Natural killer cell treated with Interleukin-12 subunit alpha and Interleukin-12 subunit beta and Interleukin-15 and Interleukin-18, amount 100 ng/mL, for 72 hours (primary cell): ENCODE measurements at places on chromosomes 12 and 14. TPM values are rescaled to one million over a fixed set of nuclear protein-coding genes. Genes with fewer than 3 reads are reported as not detected.

PTCSC3 gene
- total RNA-seq, result not detected

DNA sequence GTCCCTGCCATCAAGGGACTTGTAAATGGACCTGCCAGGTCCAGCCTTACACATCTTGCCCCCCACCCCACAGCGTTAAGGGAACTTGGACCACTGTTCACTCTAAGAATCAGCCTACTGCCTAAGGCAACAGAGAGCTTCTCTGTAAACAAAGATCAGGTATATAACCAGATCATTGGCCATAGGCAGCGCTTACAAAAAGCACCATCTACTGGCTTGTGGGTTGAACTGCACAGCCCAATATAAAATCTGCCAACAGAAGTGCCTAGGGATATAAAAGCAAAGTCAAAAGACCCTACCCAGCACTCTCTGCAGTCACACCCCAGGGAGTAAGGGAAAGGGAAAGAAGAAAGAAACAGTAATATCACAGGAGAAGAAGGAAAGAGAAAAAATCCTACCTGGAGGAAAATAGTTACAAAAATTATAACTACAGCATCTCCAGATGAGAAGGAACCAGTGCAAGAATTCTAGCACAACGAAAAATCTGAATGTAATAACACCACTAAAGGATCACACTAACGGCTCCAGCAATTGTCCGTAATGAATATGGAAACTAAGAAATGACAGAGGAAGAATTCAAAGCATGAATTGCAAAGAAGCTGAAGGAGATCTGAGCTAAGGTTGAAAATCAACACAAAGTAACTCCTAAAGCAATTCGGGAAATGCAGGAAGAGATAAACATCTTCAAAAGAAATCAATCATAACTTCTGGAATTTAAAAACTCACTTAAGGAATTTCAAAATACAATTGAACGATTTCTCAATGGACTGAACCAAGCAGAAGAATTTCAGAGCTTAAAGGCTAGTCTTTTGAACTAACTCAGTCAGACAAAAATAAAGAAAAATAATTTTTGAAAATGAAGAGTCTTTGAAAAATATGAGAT, 95.2 kb upstream of the PCED1B start:
- no peak for DNase-seq
- H3K27ac ChIP-seq, result no peak overlapping the region
- H3K4me3 ChIP-seq, result no peak overlapping the region

GRCh38 chr12:17371491-17372215, 718.3 kb downstream of the RERGL start:
- H3K4me1 ChIP-seq, result no peaks in the 10 kb centered on the region
- H3K27me3 ChIP-seq, result no peaks in the 10 kb centered on the region
- H3K27ac ChIP-seq, result no peak overlapping the region
- no peak for DNase-seq

KIF5A gene
- 2.0 TPM for total RNA-seq

DNA sequence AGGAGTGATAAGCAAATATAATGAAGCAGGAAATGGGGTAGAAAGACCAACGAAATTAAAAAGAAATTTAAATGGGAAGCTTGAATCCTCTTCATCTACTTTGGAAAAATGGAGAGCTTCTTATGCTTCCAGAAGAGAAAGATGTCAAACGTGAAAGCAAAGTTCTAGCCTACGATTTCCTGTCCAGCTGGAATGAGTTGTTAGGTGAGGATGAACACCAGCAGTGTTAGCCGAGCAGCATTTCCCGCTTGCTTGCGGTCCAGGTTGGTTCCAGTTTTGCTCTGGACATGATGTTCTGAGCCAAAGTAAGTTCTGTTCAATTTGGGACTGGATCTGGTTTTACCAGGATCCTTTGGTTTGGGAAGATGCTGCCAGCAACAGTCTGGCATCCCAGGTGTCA, 78.9 kb downstream of the DACT1 start:
- H3K36me3 ChIP-seq, result no peaks in the 10 kb centered on the region
- peaks cover 7% of the 10 kb centered on the region for H3K27me3 ChIP-seq
- H3K4me3 ChIP-seq, result no peak overlapping the region
- no peaks in the 10 kb centered on the region for H3K4me1 ChIP-seq
- H3K27ac ChIP-seq, result no peak overlapping the region

- H3K27me3 ChIP-seq, result peaks cover 7% of the 10 kb centered on the region
- no peak overlapping the region for H3K4me3 ChIP-seq
- no peak overlapping the region for H3K27ac ChIP-seq
- H3K36me3 ChIP-seq, result no peaks in the 10 kb centered on the region
- H3K4me1 ChIP-seq, result no peaks in the 10 kb centered on the region
Measured at GRCh38 chr12:79547044-79547734, 143.6 kb downstream of the PAWR start.

DNA sequence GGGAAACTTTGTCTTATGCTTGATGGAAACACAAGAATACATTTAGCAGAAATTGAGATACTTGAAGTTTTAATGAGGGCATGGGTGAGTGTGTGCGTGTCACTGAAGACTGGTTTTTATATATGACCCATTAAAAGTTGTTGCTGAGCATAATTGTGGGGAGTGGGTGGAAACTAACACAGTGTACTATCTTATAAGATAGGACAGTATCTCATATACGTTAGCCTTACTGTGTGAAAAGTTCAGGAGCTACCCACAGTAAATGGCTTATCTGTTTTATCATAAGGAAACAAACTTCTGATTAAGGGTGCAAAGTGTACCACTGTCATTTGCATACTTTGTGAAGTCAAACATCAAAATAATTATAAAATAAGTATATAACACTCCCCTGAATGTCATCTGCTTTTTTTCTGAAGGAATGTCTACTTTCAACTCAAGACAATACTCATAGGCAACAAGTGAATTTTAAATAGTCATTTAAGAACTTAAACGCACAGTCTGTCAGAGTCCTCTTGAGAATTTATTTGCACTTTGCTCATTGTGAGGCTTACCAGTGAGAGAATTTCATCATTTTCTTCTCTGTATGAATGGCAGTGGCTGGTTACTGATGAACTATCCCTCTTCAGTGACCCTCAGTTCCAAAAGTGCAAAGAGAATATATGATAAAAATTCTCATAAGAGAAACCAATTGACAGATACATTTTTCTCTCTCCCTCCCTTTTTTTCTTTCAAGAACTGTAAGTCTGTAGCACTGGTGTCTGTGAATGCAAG, 4.2 kb downstream of the PDE3A start:
- no peak overlapping the region for H3K27ac ChIP-seq
- peaks cover 44% of the 10 kb centered on the region for H3K27me3 ChIP-seq
- H3K4me1 ChIP-seq, result no peaks in the 10 kb centered on the region
- no peak for DNase-seq
- no peaks in the 10 kb centered on the region for H3K36me3 ChIP-seq

KRT73 gene
- not detected for total RNA-seq
